ENCODE measurements at places on chromosomes 13 and 19. TPM values are rescaled to one million over a fixed set of nuclear protein-coding genes. Genes with fewer than 3 reads are reported as not detected.

The SBK3 gene
- 0.39 TPM for total RNA-seq

DNA sequence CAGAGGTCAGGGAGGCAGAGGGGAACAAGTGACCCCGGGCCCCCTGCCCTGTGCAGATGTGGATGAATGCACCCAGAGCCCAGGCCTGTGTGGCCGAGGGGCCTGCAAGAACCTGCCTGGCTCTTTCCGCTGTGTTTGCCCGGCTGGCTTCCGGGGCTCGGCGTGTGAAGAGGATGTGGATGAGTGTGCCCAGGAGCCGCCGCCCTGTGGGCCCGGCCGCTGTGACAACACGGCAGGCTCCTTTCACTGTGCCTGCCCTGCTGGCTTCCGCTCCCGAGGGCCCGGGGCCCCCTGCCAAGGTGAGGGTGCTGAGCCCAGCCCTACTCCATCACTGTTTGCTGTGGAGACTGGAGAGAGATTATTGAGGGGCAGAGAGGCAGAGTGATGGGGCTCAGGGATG is 9.9 kb downstream of the LTBP4 start:
- DNase-seq = no peak

The TEKTIP1 gene
- 2.0 TPM for total RNA-seq

DNA sequence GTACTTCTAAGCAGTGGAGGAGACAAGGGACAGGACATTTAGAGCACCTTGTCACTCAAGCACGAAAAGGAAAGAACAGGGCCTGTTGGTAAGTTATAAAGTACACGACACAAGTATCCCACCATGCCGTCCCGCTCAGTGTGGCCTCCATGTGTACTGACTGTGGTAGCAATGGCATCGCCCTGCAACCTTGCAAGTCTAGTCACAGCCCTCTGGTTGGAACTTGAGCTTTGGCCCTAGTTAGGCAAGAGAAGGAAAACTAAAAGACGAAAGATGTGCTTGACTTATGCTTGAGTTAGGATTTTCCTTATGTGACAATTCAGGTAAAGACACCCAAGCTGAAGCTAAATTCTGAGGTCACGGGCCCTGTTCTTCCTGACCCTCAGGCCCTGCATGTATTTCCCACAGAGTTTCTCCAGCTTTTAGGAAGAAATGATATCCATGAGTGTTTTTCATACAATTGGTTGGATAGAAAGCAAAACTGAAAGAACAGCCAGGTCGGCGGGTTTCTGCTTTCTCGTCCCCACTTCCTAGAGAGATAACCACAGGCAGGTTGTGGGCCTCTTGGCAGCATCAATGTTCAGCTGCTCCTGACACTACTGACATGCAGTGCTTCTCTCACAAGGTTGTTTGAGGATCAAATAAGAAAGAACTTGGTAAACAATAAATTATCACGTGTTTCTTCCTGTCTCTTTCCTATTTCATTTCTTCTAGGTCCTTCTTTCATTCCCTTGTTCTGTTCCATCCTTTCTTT is 216.2 kb downstream of the IRS2 start:
- DNase-seq = no peak

GRCh38 chr13:75049735-75050335 is 432.1 kb downstream of the TBC1D4 start:
- no peak for DNase-seq

The ZNF813 gene
- 8.2 TPM for total RNA-seq

GRCh38 chr19:2148482-2149135 is 2.8 kb downstream of the AP3D1 start:
- DNase-seq = no peak

The IL4I1 gene
- total RNA-seq = 0.12 TPM

The GPC5 gene
- 0.84 TPM for total RNA-seq

The ARL11 gene
- total RNA-seq = not detected

DNA sequence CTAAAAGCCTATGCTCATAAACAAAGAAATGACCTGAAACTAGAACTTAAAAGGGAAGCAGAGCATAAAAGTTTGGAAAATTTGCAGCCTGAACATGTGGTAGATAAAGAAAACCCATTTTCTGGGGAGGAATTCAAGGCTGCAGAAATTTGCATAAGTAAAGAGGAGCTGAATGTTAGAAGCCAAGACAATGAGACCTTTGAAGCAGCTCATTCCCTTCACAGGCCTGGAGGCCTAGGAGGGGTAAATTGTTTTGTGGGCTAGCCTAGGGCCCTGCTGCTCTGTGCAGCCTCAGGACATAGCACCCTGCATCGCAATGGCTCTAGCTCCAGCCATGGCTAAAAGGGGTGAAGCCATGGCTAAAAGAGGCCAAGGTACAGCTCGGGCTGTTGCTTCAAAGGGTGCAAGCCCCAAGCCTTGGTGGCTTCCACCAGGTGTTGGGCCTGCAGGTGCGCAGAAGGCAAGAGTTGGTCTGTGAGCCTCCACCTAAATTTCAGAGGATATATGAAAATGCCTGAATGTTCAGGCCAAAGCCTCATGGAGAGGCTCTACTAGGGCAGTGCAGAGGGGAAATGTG is 38.3 kb downstream of the ZIC2 start:
- DNase-seq = no peak

DNA sequence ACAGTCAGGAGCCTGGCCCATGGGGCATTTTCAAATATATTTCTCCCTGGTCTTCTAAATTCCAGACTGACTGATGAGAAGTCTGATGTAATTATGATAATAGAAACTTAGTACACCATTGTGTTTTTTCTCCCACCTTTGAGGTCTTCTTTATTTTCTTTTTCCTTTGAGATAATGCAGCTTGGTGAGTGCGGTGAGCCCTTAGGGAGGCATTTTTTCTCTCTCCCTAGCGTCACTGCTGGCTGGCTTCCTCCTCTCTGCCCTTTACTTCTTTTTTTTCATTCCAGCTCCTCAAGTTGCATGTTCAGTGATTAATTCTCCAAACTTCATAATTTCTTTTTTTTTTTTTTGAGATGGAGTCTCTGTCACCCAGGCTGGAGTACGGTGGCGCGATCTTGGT is 12.8 kb upstream of the CDC42EP5 start:
- DNase-seq = no peak

DNA sequence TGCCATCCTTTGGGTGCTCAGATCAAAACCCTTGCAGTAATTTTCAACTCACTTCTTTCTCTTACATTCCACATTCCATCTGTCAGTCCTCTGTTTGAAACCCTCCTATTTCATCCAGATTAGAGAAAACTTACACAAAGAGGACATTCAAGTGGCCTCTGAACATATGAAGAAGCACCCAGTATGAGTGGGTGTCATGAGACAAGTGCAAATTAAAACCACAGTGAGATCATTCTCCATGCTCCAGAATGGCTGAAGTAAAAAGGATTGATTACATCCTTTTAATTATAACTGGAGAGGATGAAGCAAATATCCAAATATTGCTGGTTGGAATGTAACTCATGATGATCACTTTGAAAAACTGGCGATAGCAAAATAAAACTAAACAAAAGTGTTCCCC is 96.5 kb downstream of the MIPEP start:
- no peak for DNase-seq

DNA sequence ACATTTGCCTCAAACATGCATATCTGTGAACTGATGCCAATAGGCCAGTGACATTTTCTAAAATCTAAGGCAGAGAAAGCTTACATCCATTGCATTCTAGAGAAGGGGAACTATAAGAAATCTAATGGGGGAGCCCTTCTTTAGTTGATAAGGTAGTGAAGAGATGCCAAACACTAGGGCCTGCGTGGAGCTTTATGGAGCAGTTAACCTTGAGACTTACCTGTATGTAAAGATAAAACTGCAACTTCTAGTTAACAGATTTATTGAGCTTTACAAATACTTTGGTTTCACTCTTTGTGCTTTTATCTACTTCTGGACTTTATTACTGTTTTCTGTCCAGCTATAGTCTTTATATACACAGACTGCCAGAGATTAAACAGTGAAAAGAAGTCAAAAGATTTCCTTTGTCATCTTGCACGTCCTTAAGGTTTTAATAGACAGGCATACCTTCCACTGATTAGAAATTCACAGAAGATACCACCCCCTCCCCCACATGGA is 457.6 kb downstream of the KLF12 start:
- no peak for DNase-seq

The ALG11 gene
- total RNA-seq = 34.0 TPM

- DNase-seq = peak; percentile 82
These were observed 9.4 kb downstream of the SIRT6 start for GRCh38 chr19:4172861-4173473.

DNA sequence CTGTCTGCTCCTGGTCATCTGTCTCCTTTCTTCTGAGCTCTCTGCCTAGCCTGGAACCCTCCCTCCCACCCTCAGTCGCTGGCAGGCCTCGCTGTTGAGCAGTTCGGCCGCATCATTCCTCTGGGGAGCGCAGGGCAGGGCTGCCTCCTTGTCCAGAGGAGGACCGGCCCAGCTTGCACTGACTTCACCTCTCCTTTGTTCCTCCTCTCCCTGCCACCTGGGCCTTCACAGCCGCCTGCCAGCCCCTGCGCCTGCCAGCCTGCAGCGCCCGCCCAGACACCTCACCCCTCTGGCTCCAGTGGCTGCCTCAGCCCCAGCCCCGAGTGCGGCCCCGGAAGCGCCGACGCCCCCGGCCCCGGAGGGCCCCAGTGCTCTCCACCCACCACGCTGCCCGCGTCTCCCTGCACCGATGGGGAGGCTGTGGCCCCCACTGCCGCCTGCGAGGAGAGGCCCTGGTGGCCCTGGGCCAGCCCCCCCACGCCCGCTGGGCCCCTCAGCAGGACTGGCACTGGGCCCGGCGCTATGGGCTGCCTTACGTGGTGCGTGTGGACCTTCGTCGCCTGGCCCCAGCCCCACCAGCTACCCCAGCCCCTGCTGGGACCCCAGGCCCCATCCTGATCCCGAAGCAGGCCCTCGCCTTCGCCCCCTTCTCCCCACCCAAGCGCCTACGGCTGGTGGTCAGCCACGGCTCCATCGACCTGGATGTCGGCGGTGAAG is 7.2 kb downstream of the KMT5C start:
- DNase-seq = no peak

DNA sequence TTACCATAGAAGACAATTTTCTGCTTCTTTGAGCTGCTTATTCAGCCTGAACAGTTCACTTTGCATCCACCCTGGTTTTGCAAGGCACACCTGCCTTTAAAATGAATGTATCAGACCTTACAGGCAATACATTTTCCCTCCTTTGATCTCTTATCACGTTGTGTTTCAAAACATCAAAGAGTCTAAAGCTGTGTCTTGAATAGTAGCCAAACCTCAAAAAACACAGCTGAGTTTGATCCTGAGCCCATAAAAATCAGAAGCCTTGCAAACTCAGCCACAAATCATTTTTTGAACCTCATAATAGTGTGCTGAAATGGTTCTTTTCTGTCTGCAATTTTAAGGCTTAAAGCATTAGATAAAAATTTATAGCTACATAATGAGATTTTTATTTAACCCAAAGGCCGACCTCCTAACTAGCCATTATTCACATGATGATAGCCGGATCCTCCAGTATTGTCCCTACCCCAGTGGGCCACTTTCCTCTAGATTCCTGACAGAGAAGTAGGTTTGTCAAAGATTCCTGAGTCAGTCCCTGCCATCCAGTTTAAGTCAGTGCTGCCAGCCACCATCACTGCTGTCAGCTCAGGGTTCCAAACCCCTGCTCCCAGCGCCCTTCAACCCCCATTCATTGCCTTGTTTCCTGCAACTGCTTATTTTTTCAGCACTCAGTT is 71.8 kb downstream of the CAB39L start:
- no peak for DNase-seq

DNA sequence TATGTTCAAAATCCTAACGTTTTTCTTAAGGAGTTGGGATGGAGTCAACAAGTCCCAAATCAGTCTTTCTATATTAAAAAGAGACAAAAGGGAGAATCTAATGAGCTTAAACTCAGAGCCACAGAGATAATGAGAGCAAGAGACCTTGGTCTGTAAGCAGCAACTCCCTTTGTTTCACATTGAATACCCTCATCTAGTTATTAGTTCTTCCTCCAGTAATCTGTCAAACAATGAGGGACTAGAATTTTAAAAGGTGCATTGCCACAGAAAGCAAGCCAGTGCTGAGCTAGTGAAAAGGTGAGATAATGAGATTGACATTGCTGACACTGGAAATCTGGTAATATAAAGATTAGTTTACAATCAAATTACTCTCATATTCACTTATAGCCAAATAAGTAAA is 718.6 kb downstream of the DACH1 start:
- DNase-seq = no peak

DNA sequence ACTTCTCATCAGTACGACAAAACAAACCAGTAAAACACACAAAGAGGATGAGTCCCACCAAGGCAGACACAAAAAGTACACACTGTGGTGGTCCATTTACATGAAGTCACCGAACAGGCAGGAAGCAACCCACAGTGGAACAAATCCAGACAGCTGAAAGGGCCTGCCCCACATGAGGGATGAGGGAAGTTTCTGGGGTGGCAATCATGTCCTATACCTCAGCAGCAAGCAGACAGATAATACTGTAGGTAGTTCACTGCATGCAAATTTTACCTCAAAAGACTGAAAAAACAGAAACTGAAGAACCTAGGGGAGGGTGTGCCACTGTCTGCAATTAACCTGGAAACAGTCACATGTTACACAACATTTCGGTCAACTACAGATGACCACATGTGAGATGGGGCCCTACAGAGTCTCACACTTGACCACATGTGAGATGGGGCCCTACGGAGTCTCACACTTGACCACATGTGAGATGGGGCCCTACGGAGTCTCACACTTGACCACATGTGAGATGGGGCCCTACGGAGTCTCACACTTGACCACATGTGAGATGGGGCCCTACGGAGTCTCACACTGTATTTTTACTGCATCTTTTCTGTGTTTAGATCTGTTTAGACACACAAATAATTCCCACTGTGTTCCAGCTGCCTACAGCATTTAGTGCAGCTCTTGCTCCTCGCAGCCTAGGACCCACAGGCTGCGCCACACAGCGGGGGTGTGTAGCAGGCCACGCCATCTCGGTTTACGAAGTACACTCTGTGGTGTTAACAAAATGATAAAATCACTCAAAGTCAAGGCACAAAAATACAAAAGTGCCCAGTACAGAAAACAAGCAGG is 22.2 kb downstream of the PCID2 start:
- no peak for DNase-seq

- no peak for DNase-seq
These were observed 204.2 kb downstream of the DCLK1 start for GRCh38 chr13:35926859-35927530.

The SPRY2 gene
- total RNA-seq = 106 TPM

The CEACAM4 gene
- not detected for total RNA-seq

The CEACAM1 gene
- total RNA-seq = not detected

The SULT2A1 gene
- not detected for total RNA-seq

DNA sequence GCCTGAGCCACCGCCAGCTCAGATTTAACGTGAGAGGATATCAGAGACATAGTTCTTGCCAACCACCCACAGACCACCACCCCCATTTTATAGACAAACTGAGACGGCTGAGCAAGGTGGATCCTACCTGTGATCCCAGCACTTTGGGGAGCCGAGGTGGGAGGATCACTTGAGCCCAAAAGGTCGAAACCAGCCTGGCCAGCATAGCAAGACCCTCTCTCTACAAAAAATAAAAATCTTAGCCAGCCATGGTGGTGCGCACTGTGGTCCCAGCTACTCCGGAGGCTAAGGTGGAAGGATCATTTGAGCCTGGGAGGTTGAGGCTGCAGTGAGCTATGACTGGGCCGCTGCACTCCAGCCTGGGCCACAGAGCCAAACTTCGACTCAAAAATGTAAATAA is 30.6 kb upstream of the NDUFS7 start:
- DNase-seq = no peak

The CRB3 gene
- not detected for total RNA-seq
